ENCODE measurements at places on chromosomes 4 and X.

DNA sequence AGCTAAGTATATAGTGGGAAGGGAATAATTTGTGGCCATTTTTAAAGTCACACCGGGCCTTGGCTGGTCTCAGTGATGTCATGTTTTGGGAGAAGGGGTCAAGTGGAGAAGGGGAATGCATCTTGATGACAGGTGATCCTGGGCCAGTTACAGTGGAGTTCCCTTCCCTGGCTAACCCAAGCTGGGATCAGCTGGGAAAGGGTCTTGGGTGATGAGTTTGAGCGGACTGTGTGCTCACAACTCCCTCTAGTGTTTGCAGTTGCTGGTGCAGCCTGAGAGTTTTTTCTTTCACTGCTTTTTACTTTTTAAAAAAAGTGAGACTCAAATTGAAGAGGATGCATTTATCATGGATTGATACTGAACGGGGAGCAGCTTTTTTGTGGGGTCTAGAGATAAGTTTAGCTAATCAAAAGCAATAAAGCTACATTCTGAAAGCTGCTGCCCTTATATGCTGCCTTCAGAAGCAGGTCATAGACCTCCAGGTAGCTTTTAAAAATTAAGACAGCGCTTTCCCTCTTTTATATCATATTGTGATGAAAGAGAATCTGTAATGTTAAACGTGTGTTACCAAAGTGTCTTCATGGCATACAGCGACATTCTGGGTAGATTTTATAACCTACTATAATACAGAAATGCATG, 164.7 kb downstream of the DCLK2 start:
- no peak for DNase-seq

- no peak for DNase-seq
Measured at GRCh38 chr4:149830823-149831222, 15.2 kb upstream of the IQCM start.

DNA sequence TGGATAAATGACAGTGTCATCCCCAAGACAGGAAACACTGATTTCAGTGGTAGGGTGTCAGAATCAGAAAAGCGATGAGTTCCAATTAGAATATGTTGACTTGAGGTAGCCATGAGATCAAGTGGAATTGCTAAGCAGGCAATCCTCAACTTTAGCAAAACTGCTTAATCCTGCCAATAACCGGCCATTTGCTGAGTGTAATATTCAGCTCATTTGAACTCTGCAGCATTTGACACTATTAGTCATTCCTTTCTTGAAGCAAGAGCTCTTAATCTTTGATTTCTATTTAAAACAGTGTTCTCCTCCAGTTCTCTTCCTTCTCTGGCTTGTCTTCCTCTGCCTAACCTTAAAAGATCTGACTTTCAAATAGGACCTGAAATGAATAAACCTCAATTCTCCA, 68.7 kb upstream of the DCLK2 start:
- no peak for DNase-seq

- DNase-seq: no peak
Measured at GRCh38 chrX:386239-386767, 404 bp downstream of the PPP2R3B start.
